K562 (cell line): ENCODE measurements at places on chromosomes 5 and 9.

GRCh38 chr9:136602193-136602885 lies 56.5 kb upstream of the NOTCH1 start:
- peak; percentile 14 for DNase-seq

- no peak for DNase-seq
Measured at GRCh38 chr9:116236979-116237378, 83.4 kb downstream of the PAPPA start.

DNA sequence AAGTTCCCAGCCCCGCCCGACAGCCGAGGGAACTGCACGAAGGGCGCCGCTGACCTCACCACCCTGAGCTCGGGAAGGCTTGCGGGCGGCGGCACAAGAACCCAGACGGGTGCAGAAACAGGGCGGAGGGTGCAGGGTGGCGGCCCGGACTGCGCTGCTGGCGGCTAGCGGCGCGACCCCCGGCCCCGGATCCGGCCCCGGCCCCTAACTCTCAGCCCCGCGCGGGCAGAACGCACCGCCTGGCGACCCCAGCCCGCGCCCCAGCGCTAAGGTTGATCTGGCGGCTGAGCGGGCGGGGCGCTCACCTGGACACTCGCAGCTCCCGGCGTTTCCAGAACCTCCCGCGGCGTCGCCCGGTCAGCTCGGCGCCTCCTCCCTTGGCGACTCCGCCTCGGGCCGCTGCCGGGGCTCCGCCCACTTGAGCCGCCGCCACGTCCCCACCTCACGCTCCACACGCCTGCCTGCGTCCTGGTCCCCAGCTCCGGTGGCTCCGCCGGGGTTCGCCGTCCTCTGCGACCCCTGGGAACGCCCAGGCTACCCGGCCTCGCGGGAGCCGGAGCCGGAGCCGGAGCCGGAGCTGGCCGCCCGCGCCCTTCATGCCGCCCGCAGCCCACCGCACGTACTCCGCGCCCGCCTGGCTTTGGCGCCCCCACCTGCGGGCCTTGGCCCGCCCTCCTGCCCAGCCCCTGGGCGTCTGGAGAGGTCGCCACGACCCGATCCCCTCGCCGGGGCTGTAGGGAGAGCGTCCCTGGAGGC lies at the start of gene P4HA2:
Gene P4HA2 (minus strand): TSS at position 369 of the 756 bp plus-strand sequence. CDS start 9,227 bp downstream, outside the sequence.
- peak; percentile 91 for DNase-seq

GRCh38 chr5:9924614-9925013 lies 294.5 kb upstream of the TAS2R1 start:
- DNase-seq = no peak

DNA sequence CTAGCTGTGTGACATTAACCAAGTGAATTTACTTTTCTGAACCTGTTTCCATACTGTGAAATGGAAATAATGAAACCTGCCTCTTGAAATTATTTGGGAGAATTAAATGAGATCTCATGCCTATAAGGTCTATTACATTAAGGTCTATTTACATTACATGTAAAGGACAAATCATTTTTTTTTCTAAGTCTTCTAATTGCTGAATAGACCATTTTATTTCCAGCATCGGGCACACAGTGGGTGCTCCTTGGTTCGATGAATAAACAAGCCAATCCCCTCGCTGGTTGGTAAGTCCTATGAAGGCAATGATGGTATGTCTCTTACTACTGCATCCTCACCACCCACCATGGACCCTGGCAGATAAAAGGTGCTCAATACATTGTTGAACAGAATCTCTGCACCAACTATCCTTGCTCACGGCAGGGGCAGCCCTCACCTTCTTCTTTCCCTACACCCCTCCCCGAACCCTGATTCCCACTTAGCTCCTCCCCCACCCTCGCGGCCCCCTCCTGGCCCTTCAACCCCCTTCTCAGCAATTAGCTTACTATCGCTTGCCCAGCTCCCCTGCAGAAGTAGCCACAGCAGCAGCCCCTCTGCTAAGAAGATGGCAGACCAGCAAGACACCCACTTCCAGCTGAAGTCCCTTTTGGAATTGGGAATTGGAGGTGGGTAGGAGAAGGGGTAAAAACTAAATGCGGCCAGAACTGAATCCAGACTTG lies 3.0 kb downstream of the PCDH1 start:
- no peak for DNase-seq

GRCh38 chr5:122402955-122403685 lies 91.1 kb downstream of the SNCAIP start:
- no peak for DNase-seq

DNA sequence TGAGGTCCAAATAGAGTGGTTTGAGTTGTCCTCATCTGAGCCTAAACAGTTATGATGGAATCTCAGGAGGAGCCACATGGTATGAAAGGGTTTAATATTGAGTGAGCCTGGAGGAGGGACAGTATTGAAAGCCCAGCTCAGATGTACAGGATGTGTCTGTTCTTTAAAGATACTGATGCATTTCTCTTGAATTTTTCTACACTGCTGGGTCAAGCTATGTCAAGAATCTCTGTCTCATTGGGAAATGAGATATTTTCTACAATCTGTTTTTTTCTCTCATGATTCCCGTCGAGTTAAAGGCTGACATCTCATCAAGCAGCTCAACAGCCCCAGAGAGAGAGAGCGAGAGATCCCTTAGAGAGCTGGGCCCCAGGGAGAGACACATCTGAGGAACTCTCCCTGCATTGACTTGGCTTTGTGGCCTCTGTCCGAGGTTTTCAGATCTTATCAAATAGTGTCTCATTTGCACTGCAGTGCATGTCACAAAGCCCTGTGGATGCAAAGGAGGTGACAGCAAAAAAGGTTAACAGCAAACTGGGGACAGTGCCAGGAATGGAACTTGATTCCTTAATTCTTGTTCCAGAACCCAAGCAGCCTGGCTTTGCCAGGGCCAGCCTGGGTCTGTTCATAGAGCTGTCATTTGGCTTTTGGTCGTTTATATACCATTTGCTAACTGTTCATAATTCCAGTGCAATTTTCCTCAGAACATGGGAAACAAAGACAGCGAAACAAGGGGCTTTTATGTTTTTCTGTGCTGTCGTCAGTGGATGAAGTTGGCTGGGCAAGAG lies 19.0 kb upstream of the ACTBL2 start:
- DNase-seq = no peak
